NCI-H526 (cell line): ENCODE measurements at places on chromosomes 11 and 22.
A peak's percentile ranks its signal among the peaks of the same experiment; 100 is the strongest.

GRCh38 chr11:96875712-96876111 lies 485.9 kb downstream of the JRKL start:
- no peak for DNase-seq

DNA sequence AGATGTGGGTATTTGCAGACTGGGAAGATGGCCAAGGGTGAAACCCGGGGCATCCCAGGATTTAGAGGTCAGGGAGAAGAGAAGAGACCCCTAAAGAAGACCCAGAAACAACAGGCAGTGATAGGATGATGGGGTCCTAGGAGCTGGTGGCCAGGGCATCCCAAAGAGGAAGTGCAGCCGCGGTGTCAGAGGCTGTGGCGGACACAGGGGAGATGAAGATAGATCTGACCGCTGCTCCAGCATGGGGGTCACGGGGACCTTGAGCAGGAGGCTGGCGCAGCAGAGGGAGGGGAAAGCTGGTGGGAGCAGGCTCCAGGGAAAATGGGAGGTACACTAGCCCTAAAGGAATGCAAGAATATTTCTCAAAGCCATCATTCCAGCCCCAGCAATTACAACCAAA lies 47.3 kb downstream of the CTTN start:
- no peak for DNase-seq

- no peak for DNase-seq
Observed at GRCh38 chr11:532986-533585, 2.3 kb downstream of the HRAS start.

- DNase-seq: no peak
Observed at GRCh38 chr11:27075655-27076054, 35.0 kb downstream of the BBOX1 start.

DNA sequence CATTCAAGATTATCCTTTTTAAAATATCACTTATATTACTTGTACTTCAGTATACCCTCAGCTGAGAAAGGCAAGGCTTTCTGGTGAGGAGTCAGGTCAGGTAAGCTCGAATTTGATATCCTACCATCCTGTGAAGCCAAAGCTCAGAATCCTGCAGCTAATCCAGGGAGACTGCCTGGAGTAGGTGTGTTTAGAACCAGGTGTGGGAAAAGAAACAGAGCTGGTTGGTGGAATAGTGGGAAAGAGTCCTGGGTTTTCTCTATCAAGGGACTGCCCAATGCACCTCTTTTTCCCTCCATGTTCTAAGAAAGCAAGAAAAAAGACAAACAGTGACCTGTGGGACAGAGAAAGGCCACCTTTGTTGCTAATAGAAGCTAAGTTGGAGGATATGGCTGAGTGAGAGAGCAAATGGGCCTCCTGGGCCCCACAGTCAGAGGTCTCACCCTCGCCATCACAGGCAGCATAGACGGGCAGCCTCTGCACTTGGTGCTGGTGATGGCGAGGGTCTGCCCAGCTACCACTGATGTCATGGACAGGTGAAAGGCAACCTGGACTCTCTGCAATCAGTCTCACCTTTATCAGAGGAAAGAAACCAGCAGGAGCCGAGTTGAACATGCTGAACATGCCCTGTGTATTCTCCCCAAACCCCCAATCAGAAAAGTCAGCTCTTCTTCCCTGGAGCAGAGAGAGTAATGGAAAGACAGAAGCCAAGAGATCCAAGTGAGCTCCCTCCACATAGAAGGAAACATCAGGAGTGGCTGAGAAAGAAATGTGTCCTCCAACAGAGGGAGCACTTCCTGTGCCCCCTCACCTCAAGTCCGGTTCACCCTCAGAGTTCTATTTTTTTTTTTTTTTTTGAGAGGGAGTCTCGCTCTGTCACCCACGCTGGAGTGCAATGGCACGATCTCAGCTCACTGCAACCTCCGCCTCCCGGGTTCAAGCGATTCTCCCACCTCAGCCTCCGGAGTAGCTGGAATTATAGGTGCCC lies 491.3 kb downstream of the BUD13 start:
- no peak for DNase-seq

DNA sequence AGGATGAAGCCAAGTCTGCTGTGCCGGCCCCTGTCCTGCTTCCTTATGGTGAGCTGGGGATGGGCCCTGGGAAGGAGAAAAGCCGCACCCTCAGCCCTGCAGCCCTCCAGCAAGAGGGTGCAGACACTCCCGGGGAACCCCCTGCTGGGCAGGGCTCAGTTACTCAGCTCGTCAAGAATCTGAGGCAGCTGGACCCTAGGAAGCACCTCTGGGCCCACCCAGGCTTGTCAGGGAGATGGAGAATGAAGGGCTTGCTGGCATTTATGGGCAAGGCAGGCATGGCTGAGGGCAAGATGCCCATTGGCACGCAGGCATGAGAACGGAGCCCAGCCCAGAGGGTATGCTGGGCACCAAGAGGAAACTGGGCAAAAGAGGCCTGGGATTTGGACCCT lies 12.9 kb downstream of the RELT start:
- DNase-seq: no peak

GRCh38 chr11:131669401-131669780 lies 299.0 kb downstream of the NTM start:
- DNase-seq: no peak

DNA sequence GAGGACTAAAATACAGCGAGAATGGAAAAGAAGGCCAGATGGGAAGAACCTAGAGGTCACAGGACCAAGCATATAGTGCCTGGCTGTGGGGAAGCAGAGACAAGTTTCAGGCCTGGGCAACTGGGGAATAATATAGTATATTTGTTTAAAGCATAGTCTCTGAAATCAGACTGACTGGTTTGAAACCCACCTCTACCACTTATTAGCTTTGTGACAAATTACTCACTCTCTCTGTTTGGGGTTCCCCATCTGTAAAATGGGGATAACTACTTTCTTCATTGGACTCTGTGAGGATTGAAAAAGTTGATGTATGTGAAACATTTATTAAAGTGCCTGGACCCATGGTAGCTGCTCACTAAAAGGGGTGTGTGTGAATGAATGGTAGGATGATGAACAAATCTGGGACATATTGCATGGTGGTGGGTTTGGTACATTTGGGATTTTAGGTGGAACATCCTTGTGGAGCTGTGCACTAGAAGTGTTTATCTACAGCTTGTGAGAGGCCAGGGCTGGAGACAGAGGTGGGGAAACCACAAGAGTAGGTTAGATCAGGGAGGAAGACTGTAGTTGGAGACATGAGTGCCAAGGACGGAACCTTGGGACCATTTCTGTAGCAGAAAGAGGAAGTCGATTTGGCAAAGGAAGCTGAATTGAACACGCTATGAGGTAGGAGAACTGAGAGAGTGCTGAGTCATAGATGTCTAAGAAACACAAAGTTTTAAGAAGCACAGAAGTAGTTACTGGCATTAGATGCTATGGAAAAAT lies 52.6 kb downstream of the SWAP70 start:
- DNase-seq: no peak

- no peak for DNase-seq
Observed at GRCh38 chr11:38191101-38191500, 1593.1 kb upstream of the RAG2 start.

GRCh38 chr11:12043221-12043620 lies 34.8 kb upstream of the DKK3 start:
- DNase-seq: no peak

DNA sequence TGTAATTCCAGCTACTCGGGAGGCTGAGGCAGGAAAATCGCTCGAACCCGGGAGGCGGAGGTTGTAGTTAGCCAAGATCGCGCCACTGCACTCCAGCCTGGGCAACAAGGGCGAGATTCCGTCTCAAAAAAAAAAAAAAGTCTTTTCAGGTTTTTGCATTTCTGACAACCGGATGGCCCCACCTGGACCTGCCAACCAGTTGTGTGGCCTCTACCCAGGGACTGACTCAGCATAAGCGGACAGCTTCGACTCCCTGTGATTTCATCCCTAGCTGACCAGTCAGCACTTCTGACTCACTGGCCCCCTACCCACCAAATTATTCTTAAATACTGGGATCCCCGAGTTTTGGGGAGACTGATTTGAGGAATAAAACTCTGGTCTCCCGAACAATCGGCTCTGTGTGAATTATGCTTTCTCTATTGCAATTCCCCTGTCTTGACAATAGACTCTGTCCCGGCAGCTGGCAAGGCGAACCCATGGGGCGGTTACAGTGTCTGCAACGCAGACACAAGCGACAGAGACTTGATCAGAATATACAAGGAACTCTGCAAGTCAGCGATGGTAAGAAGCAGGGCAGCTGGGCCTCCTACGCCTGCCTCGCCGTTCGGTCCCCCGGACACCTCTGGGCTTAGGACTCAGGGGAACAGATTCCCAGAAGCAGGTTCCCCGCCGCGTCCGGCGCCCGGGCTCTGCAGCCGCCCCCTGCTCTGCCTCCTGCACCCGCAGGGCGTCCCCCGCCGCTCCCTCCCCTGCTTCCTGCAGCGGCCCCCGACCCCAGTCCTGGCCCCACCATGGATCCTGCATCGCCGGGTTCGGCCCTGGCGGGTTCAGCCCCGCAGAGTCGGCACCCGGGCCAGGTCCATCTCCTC lies 741 bp upstream of the TALDO1 start:
- peak; percentile 58 for DNase-seq

DNA sequence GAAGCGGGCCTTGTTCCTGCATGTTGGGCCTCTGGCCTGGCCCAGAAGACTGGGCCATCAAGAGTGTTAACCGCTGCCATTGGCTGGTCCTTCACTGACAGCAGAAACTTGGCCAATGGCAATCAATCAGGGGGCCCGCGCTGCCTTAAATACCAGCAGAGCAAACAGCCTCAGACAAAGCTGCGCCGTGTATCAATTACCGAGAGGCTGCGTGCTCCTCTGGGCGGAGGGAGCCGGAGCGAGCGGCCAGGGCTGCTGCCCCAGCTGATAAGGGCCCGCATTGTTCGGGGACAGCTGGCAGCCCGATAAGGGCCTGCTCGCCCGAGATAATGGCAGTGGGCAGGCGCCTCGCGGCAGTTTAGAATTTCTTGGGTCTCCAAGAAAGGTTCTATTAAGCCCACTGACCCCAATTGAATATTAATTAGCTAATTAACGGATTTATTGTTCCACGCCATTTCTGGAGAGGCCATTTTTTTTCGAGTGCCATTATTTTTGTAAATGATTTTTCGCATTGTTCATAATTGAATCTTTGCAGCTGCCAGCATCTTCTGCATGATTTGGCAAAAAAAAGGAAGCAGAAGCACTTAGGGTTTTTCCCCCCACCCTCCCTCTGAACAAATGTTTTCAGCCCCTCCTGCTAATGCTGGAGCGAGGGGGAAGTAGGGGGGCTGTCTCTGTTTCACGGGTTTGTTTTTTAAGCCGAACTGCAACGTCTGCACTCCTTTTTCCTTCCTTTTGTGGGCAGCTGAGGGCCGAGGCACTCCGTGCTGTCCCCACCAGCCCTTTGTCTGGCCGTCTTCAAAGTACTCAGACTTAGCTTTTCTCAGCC lies 37.6 kb upstream of the RIC3 start:
- DNase-seq: no peak
